ENCODE measurements at places on chromosomes 16 and 17.

- peak; percentile 38 for DNase-seq
Measured at GRCh38 chr17:7548585-7549400, at the start of gene TNFSF12. Gene TNFSF12, plus strand, starts transcription at chr17:7549058. Its CDS starts 96 bp downstream, at chr17:7549154.

GRCh38 chr16:57984443-57985203, 13.7 kb upstream of the CNGB1 start:
- DNase-seq = peak; percentile 68

- peak; percentile 53 for DNase-seq
Measured at GRCh38 chr17:70318051-70318450, 148.7 kb downstream of the KCNJ2 start.

DNA sequence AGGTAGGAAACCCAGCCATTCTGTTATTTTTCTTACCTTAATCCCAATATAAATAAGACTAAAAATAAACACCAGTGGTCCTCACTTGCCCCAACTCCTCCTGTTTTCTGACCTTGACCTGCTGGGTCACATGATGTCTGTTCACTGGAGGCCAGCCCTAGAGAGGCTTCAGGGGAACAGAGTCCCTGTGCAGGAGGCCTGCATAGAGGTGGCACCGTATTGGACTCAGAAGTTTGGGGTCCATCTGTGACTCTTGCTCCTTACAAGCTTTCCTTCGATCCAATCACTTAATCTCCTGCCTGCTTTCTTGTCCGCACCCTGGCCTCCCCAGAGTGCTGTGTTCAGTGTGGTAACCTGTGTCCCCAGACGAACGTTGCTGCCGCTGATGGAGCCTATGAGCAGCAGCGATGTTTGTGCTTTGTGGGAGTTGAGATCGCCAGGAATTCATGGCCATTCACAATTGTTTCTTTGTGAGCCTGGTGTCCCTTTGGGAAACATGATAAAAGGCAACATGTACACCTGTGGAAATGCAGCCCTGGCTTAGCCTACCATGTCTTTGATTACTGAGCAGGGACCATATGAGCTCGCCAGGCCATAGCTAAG, 4.7 kb downstream of the IGSF6 start:
- no peak for DNase-seq

DNA sequence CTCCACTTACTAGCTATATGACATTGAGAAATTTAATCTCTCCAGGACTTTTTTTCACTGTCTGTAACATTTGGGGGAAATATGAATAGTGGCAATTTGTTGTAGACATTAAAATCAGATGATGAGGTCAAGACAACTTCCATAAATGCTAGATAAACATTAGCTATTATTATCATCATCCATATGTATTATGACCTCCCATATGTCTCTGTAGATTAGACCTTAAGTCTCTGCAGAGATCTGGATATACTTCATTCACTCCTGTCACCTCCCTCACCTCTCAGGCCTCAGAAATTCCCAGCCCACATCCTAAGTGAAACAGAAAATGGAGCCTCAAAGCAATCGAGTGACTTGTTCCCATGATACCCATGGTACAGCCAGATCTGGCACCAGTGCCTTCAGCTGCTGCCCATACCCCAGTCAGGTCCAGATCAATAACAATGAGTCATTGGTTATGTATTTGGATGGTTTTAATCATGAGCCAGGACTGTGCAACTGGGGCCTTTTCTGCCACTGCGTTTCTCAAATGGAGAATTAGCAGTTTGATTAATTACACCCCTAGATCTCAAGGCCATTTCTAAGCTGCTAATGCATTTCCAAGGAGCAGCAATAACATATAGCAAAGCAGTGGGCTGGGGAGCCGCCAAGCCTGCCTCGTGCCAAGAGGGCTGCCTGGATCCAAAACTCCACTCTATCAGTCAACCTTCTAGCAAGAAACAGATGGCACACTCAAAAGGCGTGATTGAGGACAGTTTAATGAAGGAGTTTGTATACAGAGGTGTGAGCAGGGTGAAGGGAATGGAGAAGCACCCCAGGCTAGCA, 2.6 kb upstream of the FDXR start:
- no peak for DNase-seq

DNA sequence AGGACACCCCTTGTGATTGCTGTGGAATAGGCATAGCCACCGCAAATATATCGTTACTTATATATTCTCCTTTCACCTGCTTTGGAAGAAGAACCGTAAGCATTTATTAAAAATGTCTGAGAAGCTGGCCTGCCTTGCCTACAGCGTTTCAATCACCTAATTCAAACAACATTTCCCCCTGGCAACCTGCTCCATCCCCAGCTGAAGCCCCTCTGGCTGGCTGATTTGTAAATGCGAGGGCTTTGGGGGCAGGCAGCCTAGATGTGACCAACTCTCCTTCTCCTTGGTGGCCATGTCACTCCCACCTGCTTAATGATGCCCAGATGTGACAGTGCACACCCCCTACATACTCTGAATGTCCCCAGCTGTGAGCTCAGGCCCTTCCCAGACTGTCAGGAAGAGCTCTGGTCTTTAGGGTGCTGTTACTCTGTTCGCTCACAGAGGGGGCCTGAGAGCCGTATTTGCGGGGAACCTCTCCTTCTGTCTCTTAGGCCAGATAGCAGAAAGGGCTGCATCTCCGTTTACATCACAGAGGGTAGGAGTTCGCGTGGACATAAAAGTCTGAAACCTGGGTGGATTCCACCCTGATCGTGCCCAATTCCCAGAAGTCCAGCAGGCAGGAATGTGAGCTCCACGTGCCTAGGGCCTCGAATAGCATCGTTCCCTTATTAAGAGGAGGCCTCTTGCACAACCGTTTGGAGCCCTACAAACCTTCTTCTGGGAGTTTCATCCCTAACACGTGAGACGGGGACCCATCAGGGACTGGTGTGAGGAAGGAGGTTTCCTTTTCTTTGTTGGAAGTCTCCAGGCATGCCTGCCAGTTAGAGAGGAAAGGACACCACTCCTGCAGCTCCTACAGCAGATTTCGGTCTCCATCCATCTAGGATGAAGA, 2.4 kb upstream of the SDK2 start:
- DNase-seq = no peak

DNA sequence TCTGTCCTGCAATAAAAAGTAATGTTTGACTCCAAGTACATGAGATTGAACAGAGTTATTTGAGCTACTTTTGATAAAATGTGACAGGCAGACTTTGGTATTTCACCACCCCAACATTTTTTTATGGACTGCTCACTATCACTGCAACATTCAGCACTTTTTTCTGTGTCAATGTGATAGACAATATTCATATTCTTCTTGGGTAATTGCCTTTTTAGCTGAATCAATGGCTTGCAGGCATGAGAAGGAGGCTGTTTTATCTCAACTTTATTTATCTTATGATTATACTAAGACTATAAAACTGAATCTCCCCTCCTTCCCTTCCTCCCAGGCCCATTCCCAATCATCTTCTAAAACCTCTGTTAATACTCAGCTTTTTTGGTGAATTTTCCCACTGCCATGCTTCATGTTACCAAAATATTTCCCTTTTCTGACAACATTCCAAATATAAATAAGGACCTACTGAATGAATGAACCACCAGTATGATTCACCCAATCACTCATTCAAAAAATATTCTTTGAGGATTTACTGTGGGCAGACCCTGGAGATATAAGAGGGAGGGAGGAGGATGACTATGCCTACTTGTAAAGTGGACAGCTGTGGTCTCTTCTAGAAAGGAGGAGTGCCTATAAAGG, 67.6 kb downstream of the CDH13 start:
- peak; percentile 31 for DNase-seq

- no peak for DNase-seq
Measured at GRCh38 chr16:1332618-1333148, 762 bp upstream of the BAIAP3 start.

- no peak for DNase-seq
Measured at GRCh38 chr17:8898126-8898525, 30.7 kb upstream of the PIK3R6 start.

- no peak for DNase-seq
Measured at GRCh38 chr17:8701221-8701620, 43.4 kb downstream of the CCDC42 start.

GRCh38 chr16:56022818-56023217, 147.6 kb upstream of the CES5A start:
- DNase-seq = no peak

DNA sequence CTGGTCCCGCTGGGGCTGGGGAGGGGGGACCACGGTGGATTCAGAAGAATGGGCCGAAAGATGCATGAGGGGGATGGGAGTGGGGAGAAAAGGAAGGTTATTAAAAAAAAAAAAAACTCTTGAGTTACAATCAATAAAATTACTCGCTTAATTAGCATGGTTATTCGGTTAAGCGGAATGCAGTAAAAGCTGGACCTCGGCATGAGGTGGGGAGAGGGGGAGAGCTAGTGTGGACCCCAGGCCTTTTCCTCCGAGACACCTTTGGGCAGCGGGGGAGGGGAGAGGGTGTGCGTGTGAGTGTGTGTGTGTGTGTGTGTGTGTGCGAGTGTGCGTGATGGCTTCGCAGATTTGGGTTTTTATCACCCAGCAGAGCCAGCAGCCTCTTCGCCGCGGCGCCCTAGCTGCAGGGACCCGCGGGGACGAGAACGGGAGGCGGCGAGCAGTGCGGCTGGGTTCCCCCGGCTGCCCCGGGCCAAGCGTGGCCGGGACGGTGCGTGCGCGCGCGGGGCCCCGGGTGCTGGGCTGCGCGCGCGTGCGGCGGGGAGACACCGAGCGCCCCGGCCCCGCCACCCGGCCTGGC, 3.7 kb downstream of the BAHCC1 start:
- DNase-seq = peak; percentile 54

DNA sequence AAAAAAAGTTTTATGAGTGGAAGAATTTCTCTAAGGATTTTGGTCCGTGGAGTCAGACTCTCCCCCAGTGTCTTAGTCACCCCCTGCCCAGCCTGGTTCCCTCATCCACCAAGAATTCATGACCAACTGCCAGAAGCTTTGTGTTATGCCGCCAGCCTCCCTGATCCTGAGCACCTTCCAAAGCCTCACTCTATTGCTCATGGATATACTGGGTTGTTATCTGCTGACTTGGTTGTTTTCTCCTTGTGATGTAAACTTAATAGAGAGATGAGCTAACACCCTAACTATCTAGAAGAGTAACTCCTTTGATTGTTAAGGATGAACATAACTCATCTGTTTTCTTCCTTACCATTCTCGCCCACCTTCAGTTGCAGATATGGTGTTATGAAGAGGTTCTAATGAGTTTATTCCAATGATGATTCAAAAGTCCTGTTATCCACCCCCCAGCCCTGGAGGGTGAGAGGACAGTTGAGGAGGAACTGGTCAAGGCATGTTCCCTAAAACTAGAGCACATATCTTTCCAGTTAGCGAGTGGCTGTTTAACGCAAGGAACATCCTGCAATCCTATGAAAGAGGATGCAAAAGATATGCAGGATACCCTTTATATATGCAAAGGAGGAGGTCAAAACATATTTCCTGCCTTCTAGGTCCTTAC, 1.5 kb upstream of the PSMD3 start:
- peak; percentile 97 for DNase-seq

GRCh38 chr16:5108505-5109158, 11.0 kb upstream of the EEF2KMT start:
- no peak for DNase-seq

- DNase-seq = no peak
Measured at GRCh38 chr17:57732062-57732461, 13.0 kb downstream of the CCDC182 start.

DNA sequence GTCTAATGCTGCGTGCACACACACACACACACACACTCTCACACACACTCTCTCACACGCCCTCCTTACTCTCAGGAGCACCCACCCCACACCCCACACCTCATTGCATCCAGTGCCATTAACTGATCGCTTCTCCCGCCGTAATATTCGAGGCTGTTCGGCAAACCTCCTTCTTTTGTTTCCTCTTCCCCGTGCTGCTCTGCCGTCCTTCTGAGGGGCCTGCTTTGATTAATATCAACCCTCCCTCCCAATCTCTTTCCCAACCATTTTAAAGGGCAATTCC, 156.2 kb upstream of the TNRC6C start:
- no peak for DNase-seq

- DNase-seq = peak; percentile 12
Measured at GRCh38 chr17:67830440-67830839, 5.1 kb downstream of the BPTF start.

DNA sequence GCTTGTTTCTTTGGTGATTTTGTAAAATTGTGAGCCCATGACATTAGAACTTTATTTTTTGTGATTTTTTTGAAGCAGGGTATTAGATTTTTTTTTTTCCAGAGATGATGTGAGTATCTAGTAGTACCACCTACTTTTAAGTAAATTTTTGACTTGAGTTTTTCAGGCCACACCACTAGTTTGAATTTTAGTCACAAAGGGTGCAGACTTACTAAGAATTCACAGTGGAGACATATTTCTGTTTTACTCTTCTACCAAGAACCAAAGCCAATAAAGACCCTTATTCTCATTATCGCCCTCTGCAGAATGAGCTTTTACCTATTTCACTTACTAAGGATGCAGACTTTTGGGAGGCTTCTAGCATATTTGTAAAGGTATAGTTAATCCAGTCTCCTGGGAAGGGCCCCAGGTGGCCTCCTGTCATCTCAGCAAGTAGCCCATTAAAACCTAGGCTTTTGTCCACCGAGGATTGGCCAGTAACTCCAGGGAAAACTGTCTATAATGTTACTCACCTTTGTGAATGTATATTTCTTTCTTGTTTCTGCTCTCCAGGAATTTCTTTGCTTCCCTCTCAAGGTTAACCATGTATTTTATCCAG, 30.6 kb downstream of the NLK start:
- DNase-seq = no peak

DNA sequence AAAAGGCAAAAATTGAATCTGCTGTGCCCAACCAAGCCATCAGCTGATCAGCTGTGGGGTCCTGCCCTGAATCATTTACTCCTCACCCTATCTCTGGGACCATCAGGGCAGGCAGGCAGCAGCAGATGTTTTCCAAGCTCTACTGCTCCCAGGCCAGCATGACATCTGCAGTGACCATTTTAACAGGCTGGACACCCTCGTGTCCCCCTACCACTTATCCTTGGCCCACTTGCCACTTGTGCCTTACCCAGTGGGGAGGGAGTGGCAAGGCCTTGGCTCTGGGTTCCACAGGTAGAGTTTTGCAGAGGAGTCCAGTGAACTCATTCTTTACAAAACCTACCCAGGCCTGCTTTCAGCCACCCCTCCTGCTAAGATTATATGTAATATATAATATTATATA, 12.0 kb upstream of the CA4 start:
- no peak for DNase-seq

- no peak for DNase-seq
Measured at GRCh38 chr16:885391-885790, 84.9 kb upstream of the GNG13 start.

DNA sequence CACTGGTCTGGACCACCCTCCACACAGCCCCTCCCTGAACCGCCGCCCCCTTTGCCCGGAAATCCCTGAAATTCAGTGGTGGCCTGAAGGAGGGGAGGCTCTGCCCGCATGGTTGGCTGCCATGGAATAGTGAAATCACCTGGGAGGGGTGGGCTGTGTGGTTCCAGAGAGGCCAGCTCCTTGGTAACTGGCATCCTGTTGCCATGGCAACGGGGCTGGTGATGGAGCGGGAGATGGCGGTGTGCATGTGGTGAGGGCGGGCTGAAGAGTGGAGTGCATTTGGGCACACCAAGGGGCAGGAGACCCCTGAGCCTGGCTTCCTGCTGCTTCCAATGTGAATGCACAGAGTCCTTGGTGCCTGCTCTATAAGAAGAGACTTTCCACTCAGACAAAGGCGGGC, 2.4 kb downstream of the EFNB3 start:
- DNase-seq = no peak

GRCh38 chr17:28219771-28220170, 99.2 kb upstream of the TMEM97 start:
- no peak for DNase-seq

GRCh38 chr17:19273731-19274130, 36.6 kb downstream of the EPN2 start:
- DNase-seq = no peak
